Uterus (tissue), 4 donors: ENCODE measurements at places on chromosomes 3 and 15. TPM values are rescaled to one million over a fixed set of nuclear protein-coding genes. Genes with fewer than 3 reads are reported as not detected.

Gene TMEM212
- not detected for total RNA-seq

GRCh38 chr3:131896285-131896684 is 138.5 kb downstream of the CPNE4 start:
- no peak overlapping the region for H3K4me3 ChIP-seq
- H3K27ac ChIP-seq: no peak overlapping the region
- no peaks in the 10 kb centered on the region for H3K36me3 ChIP-seq
- no peak for DNase-seq
- H3K27me3 ChIP-seq: no peaks in the 10 kb centered on the region
- H3K4me1 ChIP-seq: no peaks in the 10 kb centered on the region

- H3K36me3 ChIP-seq: no peaks in the 10 kb centered on the region
- H3K4me1 ChIP-seq: no peaks in the 10 kb centered on the region
- no peaks in the 10 kb centered on the region for H3K27me3 ChIP-seq
- no peak overlapping the region for H3K4me3 ChIP-seq
Observed at GRCh38 chr3:45716790-45717336, 27.7 kb downstream of the SACM1L start.

- peak overlapping the region; percentile 17 for H3K27ac ChIP-seq
- no peaks in the 10 kb centered on the region for H3K4me1 ChIP-seq
Observed at GRCh38 chr15:91936927-91937326, 83.4 kb downstream of the SLCO3A1 start.

- no peaks in the 10 kb centered on the region for H3K4me1 ChIP-seq
Observed at GRCh38 chr3:171270541-171270940, 189.7 kb downstream of the TNIK start.

DNA sequence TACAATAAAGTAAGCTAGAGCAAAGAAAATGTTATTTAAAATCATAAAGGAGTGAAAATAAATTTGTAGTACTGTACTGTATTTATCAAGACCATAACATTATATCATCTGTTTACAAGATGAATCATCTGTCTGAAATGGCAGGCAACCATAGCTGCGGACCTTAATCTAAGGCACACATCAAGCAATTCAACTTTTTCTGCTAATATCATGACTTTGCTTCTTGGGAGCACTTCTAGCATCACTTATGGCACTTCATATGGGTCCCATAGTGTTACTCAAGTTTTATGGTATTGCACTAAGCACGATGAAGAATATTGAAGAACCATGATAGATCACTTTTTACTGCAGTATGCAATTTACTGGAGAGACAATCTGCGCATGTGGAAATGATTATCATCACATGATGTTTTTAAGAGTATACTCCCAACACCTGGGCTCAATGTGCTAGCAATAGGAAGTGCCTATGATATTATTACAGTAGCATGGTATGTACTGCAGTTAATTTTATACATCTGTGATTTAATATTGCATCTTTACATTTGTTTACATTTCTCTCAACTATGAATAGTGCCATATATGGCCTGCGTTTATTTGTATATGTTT is 137.7 kb upstream of the NECTIN3 start:
- H3K36me3 ChIP-seq: no peaks in the 10 kb centered on the region
- no peak overlapping the region for H3K27ac ChIP-seq
- no peak overlapping the region for H3K4me3 ChIP-seq

Gene PRR23E
- not detected for total RNA-seq

GRCh38 chr3:141863491-141863890 is 13.0 kb upstream of the ATP1B3 start:
- no peak overlapping the region for H3K27ac ChIP-seq
- H3K4me3 ChIP-seq: no peak overlapping the region
- no peaks in the 10 kb centered on the region for H3K27me3 ChIP-seq
- no peaks in the 10 kb centered on the region for H3K4me1 ChIP-seq

DNA sequence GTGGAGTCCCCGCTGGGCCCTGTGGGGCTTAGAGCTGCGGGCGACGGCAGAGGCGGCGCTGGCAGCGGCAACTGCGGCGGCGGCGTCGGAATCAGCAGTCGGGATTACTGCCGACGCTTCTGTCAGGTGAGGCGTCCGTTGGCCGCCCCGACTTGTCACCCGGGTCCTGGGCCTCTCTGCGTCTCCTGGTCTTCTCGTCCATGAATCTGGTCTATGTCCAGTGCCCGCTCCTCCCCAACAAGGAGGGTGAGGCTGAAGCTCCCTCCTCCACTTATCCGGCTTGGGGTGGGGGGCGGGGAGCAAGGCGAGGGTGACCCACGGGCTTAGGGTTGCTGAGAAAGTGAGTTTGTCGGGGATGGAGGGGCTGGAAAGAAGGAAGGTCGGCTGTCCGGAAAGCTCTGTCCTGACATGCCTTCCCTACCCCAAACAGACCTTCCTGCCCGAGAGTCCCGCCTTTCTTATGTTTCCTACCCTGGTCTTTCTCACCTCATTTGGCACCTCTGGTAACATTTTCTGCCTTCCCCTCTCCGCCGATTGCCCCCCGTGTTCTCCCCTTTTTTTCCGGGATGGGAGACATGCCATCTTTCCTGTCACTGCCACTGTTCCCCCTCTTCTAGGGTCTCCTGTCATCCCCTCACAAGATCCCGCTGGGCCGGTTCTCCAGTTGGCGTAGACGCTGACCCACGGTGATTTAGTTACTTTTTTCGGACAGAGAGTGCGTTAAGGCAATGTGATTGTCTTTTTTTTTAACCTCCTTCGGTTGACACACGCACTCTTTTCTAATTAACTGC is 520 bp downstream of the ZNF654 start:
- peak overlapping the region; percentile 88 for H3K27ac ChIP-seq
- H3K4me1 ChIP-seq: no peaks in the 10 kb centered on the region

DNA sequence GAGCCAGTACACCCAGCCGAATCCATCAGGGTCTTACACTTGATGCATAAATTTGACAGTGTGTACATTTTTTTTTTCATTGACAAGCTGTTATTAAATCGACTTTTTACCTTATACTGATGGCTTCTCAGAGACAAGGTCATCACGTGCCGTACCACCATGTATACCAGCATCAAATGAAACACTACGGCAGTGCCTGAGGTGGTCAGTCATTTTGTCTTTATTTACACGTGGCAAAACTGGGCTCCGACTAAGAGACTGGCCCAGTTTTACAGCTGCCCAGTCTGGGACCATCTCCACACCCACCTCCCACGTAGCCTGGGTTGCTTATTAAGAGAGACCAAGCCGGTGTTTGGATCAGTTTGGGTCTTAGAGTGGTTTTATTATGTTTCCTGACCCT is 57.4 kb downstream of the TMEM266 start:
- no peak overlapping the region for H3K27ac ChIP-seq
- DNase-seq: no peak
- no peak overlapping the region for H3K4me3 ChIP-seq

Gene PARL
- 69.9 TPM for total RNA-seq

DNA sequence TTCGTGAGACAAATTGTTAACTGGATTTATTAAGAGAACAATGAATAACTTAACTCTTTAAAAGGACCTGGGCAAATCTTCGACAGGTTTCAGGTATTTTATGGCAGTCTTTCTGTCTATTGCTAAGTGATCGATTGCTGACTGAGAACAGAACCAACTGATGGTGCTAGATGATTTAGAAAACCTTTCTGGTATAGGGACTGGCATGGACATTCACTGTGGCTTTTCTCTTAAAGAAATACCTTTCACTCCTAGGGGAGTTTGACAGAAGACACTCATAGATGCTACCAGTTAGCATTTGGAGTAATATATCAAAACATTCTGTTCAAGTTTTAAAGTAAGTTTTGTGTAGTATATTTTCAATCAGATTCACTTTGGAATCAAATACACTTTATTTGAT is 654 bp downstream of the PPARG start:
- H3K36me3 ChIP-seq: no peaks in the 10 kb centered on the region
- no peak for DNase-seq
- H3K4me3 ChIP-seq: peak overlapping the region; percentile 75
- H3K27ac ChIP-seq: peak overlapping the region; percentile 86
- H3K27me3 ChIP-seq: no peaks in the 10 kb centered on the region

DNA sequence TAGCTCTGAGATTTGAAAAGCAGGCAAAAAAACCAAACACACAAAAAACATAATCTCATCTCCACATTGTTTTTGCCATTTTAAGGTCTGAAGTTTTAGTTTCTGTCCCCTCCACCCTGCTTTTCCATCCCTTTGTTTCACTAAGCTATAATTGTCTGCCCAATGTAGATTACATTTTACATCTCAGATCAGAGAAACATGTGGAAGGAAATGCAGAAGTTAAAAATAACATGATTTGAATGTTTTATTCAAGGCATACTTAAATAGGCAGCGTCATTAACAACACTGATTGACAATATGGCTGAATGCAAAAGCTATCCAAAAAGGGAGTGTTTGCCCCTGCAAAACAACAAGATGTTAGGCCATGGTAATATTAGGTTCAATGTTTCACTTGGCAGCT is 448.1 kb upstream of the ZNF385D start:
- H3K36me3 ChIP-seq: no peaks in the 10 kb centered on the region
- no peaks in the 10 kb centered on the region for H3K4me1 ChIP-seq
- no peaks in the 10 kb centered on the region for H3K27me3 ChIP-seq
- DNase-seq: no peak
- no peak overlapping the region for H3K27ac ChIP-seq
- H3K4me3 ChIP-seq: no peak overlapping the region

Gene ZNF774
- total RNA-seq: 5.0 TPM

Gene AMT
- 1.5 TPM for total RNA-seq

Gene PLCB2
- total RNA-seq: 3.5 TPM

Gene GPD1L
- 32.5 TPM for total RNA-seq
